ENCODE measurements at places on chromosomes 3 and 15.
A peak's percentile ranks its signal among the peaks of the same experiment; 100 is the strongest.

- H3K4me1 ChIP-seq: no peaks in the 10 kb centered on the region
- H3K27ac ChIP-seq: no peak overlapping the region
- DNase-seq: no peak
Measured at GRCh38 chr3:127388427-127388826, 100.6 kb upstream of the PRR20G start.

- peak within 1 kb of the TSS; percentile 96 for H3K4me3 ChIP-seq
- peak within 1 kb of the TSS; percentile 92 for H3K27ac ChIP-seq
- peaks cover 41% of the 10 kb centered on the region for H3K4me1 ChIP-seq
- peaks cover 9% of the 10 kb centered on the region for H3K36me3 ChIP-seq
- no peaks in the 10 kb centered on the region for H3K27me3 ChIP-seq
Measured at GRCh38 chr3:158672215-158673176, at the start of gene LXN. Gene LXN, minus strand, starts transcription at chr3:158672648. Its CDS starts 170 bp downstream, at chr3:158672478.

GRCh38 chr3:121490161-121490560 is 55.6 kb downstream of the POLQ start:
- no peak overlapping the region for H3K27ac ChIP-seq
- no peaks in the 10 kb centered on the region for H3K36me3 ChIP-seq
- no peaks in the 10 kb centered on the region for H3K27me3 ChIP-seq
- no peaks in the 10 kb centered on the region for H3K4me1 ChIP-seq
- DNase-seq: no peak
- no peak overlapping the region for H3K4me3 ChIP-seq

DNA sequence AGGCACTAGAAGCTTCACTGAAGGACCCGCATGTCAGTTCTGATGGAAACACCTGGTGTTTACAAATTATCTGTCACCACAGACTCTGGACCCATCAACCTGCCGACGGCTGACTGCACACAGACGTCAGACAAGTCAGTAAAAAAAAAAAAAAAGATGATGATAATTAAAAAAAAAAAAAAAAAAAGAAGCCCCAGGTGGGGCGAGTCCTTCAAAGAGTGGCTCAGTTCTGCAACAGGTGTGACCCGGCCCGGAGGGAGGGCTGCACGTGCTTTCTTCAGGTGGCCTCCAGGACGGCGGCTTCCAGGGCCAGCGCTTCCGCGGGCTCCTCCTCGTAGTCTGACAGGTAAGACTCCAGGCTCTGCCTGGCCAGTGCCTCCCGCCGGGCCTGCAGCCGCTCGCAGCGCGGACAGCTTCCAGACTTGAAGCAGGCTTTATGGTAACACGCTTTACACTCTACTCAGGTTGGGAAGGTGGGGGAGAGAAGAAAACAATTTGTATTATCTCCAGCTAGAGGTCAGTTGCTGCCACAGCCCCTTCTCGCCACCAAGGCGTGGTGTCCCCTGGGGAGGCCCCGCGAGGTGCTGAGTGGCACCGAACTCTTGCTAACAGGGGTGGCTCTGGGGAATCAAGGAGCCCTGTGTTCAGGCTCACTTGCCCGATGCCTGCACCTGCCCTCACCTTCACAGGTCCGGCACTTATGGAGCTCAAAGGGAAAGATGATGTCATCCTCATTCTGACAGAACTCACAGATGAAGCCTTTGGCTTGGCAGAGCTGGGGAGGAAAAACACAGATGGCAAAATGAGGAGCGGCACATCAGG is 61.8 kb downstream of the RUBCN start:
- H3K36me3 ChIP-seq: peaks cover 50% of the 10 kb centered on the region
- no peaks in the 10 kb centered on the region for H3K4me1 ChIP-seq
- H3K4me3 ChIP-seq: no peak overlapping the region

DNA sequence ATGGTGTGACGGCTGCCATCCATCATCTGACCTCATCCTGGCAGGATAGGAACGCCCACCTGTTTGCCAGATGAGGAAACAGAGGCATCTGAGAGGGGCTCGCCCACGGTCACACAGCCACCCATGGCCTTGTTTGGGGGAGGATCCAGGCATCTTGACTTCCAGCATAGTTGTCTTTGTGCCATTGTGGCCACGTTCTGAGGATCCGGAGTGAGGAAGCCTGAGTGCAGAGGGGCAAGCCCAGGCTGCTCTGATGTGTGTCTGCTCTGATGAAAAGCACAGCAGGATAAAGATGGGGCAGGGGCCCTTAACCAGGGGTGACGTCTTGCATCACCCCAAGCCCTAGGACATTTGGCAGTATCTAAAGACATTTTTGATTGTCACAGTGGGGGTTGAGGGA is 58.7 kb downstream of the FGD5 start:
- no peaks in the 10 kb centered on the region for H3K4me1 ChIP-seq
- H3K27ac ChIP-seq: no peak overlapping the region
- no peak overlapping the region for H3K4me3 ChIP-seq
- H3K36me3 ChIP-seq: no peaks in the 10 kb centered on the region
- no peak for DNase-seq

GRCh38 chr3:43913036-43913948 is 222.6 kb downstream of the ABHD5 start:
- H3K4me3 ChIP-seq: no peak overlapping the region
- H3K27me3 ChIP-seq: no peaks in the 10 kb centered on the region
- no peak overlapping the region for H3K27ac ChIP-seq
- H3K4me1 ChIP-seq: no peaks in the 10 kb centered on the region
- H3K36me3 ChIP-seq: no peaks in the 10 kb centered on the region

DNA sequence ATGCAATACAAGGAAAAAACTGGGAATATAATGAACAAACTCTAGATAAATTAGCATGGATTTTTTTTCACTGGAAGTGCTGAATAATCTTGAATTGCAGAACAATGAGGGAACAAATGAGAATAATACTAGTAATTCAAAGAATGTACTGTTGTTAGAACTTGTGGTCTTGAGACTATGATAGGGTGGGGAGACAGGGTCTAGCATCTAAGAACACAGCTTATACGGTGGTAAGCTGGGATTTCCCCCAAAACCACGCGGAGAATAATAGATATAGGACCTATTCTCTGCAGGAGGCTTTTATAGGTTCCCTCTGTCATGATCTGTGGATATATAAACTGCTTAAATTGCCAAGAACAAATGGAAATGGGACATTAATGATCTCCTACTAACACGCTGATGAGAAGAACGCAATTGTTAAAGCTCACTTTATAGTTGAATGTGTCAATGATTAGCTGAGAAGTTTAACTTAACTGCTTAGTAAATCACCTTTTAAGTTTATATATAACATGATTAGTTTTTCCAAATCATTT is 692.3 kb downstream of the ZPLD1 start:
- no peaks in the 10 kb centered on the region for H3K4me1 ChIP-seq
- H3K27me3 ChIP-seq: no peaks in the 10 kb centered on the region
- H3K36me3 ChIP-seq: no peaks in the 10 kb centered on the region
- no peak overlapping the region for H3K27ac ChIP-seq

DNA sequence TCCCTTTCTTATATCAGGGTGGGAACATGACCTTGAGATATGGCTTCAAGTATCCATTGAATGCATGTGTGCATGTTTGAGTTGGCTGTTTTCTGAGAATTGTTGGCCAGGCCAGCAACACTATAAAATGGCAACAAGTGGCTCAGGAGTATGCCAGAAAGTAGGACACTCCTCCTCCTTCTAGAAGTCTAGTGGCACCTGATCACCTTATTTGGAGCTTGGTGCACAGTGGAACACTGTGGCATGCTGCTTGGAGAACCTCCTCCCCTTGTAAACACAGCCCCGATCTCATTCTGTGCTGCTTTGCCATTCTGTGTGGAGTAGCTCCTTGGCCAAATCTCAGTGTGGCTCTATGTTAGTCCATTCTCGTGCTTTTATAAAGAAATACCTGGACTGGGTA is 114.8 kb upstream of the NDN start:
- DNase-seq: no peak
- no peak overlapping the region for H3K4me3 ChIP-seq
- H3K27ac ChIP-seq: no peak overlapping the region
- no peaks in the 10 kb centered on the region for H3K36me3 ChIP-seq
- no peaks in the 10 kb centered on the region for H3K27me3 ChIP-seq
- no peaks in the 10 kb centered on the region for H3K4me1 ChIP-seq

DNA sequence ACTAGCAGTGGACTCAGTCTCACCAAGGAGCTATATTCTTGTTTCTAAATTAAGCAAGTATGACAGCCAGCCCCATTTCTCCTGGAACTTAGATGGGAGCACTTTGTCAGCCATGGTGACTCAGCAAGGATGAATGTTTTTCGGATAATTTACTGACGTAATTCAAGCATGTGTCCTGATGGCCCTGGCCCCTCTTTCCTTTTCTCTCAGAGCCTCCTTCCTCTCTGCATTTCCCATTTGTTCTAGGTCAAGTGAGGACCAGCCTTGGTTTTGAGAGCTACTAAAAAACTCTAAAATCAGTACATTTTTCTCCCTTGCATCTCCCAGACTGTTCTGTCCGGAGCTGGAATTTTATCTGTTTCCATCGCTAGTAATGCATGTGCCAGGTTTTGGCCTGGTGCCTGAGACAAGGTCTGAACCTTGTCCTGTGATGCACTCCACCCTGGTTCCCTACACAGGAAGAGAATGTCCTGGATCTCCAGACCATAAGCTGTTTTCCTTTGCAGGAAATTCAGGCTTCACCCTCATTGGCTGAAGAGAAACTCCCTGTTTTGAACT is 256.6 kb upstream of the ROPN1 start:
- H3K4me1 ChIP-seq: no peaks in the 10 kb centered on the region
- H3K27me3 ChIP-seq: peaks cover 5% of the 10 kb centered on the region
- no peak overlapping the region for H3K27ac ChIP-seq

GRCh38 chr15:85710340-85710842 is 84.3 kb downstream of the KLHL25 start:
- no peak for DNase-seq
- peaks cover 95% of the 10 kb centered on the region for H3K4me1 ChIP-seq
- no peak overlapping the region for H3K4me3 ChIP-seq
- peaks cover 17% of the 10 kb centered on the region for H3K36me3 ChIP-seq
- H3K27me3 ChIP-seq: peaks cover 19% of the 10 kb centered on the region

GRCh38 chr3:172647823-172648222 is 63.0 kb downstream of the NCEH1 start:
- H3K36me3 ChIP-seq: peaks cover 25% of the 10 kb centered on the region
- H3K27me3 ChIP-seq: no peaks in the 10 kb centered on the region

DNA sequence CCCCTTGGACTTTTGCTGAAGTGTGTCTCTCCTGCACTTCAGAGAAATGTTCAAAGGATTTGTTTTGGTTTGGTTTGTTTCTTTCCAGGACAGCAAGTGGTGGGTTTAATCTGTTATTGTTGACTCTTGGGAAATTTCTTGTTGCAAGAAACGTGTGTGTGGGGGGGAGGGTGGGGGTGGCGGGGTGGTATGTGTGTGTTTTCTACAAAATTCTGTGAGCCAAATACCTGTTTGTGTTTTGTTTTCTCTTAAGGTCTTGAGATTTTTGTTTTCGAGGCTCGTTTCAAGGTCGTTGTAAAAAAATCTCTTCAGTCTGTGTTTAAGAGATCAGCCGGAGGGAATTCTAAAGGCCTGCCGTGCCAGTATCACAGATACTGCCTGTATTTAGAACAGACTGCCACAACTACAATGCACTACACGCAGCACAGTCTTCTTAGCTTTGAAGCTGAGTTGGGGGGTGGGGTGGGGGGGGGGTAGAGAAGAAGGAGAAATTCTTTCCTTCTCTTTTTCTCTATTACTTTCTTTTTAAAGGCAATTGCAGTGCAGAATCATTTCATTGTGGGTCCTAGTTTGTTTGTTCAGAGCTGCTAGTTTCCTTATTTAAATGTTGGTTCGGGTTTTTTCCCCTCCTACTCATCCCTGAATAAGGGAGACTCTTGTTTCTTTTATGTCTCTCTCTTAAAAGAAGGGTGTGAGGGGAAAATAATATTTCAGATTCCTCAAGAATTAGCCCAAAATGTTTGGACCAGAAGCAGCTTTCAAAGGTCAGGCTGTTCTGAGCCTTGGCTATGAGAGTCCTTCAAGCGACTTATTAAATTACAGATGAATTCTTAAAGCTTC is 1.4 kb upstream of the BCL6 start:
- H3K4me1 ChIP-seq: peaks cover 52% of the 10 kb centered on the region
- H3K27ac ChIP-seq: peak overlapping the region; percentile 98
- H3K27me3 ChIP-seq: peaks cover 29% of the 10 kb centered on the region
- peak overlapping the region; percentile 99 for H3K4me3 ChIP-seq
- no peaks in the 10 kb centered on the region for H3K36me3 ChIP-seq

Data from immature natural killer cell (primary cell).